ENCODE measurements at places on chromosomes 7 and 10.

- no peak for DNase-seq
These were observed 437.4 kb upstream of the GALNT17 start for GRCh38 chr7:70694434-70694970.

- no peak for DNase-seq
These were observed 35.6 kb downstream of the PITRM1 start for GRCh38 chr10:3136763-3137611.

- no peak for DNase-seq
These were observed 1.6 kb downstream of the TSPAN14 start for GRCh38 chr10:80455461-80456349.

- peak; percentile 35 for DNase-seq
These were observed 593 bp upstream of the CUX1 start for GRCh38 chr7:101816595-101817470.

GRCh38 chr7:86790383-86790782, 146.7 kb downstream of the GRM3 start:
- no peak for DNase-seq

GRCh38 chr7:131080754-131081153, 246.9 kb upstream of the MKLN1 start:
- DNase-seq, result no peak

DNA sequence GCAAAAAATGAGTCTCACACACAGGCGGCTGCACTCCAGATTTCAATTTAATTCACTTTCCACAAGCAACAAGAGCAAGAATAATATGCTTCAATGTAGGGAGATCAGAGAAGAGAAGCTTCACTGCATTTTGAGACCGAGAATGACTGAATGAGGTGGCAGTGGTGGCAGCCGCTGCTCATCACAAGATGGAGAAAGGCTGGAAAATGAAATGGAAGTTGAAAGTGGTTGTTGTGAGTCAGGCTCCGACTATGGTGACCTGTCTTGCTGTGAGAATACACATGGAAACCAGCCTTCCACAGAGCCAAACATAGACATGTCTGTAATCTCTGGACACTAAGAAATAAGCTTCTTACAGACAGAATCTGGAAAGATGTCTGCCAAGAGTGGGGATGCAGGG, 499.6 kb upstream of the LRRN3 start:
- no peak for DNase-seq

DNA sequence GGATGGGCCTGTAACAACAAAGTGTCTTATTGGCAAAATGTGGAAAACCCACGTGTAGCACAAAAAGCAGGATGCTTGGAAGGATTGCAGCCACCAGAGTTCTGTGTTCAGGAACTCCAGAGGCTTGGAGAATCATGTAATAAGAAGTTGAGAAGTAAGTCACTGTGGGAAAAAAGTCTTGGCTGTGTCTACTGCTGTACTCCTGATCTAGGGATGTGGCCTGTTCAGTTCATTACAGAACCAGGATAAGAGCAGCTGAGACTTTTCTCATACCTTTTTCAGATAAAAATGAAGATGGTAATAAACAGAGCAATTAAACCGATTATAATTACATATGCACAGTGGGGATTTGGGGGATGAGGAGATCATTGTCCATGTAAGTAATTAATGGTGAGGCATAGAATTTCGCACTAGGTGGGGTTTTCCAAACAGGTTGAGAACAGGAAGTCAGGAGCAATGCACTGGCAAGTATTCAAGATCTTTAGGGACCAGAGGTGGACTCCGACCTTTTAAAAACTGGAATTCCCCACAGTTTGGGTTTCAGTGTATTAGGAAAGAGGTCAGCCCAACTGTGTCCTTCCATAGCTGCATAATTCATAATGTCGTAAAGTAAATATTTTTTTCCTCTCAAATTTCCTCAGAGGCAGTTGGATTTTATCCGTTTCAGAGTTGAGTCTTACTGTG, 281.7 kb downstream of the FRMD4A start:
- DNase-seq, result no peak

DNA sequence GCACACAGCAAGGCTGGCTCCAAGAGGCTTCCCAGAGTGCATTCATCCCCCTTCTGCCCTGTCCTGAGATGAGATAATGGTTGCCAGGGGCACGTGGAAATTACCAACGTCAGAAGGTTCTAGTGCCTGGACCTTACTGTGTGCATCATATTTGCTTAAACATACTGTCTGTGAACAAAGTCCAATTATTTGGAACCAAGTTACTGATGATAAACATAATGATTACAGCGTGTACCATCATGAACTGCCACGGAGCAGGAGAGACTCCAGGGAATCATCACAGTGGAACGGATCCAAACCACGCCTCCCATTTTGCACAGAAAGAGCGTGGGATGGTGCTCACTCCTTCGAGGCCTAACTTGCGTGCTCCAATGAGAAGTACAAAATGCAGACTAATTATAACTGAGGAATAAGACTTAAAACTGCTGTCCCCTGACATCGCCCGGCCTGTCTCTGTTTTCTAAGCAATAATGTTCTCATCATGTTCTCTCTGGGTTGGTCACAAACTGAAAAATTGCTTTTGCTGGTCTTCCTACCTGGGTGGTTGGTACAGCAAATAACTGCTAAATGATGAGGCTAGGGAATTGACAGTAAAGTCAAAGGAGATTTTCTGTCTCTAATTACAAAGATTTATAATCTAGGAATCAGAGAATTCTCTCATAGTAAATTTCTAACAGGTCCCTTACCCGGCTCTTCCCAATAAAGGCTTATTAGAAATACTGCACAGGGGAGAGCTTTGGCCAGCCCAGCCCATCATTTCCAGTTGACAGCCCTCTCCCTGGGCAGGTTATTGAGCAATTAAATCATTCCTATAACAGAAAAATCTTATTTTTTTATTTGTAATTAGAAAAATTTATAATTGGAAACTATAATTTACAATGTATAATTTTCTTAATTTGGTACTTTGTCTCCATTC, 182.2 kb downstream of the CAMK1D start:
- DNase-seq, result no peak

DNA sequence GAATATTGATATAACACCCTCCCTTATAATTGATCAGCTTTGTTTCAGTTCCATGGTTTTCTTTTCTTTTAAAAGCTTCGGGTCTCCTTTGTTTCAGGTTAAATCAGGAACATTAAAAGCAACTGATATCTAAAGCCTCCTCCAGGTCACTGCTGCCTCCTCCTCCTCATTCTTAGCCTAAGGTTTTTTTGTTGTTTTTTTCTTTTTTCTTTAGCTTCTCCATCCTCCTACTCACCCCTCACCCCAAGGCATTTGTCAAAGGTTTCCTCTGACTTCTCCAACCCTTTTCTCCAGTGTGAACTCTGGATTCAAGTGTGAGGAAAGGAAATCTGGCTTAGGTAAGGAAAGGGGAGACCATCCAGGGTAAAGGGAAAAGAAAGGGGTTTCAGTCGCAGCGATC, 420.2 kb upstream of the NFE2L3 start:
- DNase-seq, result no peak

- peak; percentile 38 for DNase-seq
These were observed 271.0 kb downstream of the MAD1L1 start for GRCh38 chr7:1961701-1962276.

- no peak for DNase-seq
These were observed 49.9 kb downstream of the PITRM1 start for GRCh38 chr10:3122486-3123205.

GRCh38 chr10:22310928-22311327, 5.3 kb upstream of the COMMD3 start:
- no peak for DNase-seq

- DNase-seq, result no peak
These were observed 167.2 kb downstream of the FRMD4A start for GRCh38 chr10:14163377-14164086.

DNA sequence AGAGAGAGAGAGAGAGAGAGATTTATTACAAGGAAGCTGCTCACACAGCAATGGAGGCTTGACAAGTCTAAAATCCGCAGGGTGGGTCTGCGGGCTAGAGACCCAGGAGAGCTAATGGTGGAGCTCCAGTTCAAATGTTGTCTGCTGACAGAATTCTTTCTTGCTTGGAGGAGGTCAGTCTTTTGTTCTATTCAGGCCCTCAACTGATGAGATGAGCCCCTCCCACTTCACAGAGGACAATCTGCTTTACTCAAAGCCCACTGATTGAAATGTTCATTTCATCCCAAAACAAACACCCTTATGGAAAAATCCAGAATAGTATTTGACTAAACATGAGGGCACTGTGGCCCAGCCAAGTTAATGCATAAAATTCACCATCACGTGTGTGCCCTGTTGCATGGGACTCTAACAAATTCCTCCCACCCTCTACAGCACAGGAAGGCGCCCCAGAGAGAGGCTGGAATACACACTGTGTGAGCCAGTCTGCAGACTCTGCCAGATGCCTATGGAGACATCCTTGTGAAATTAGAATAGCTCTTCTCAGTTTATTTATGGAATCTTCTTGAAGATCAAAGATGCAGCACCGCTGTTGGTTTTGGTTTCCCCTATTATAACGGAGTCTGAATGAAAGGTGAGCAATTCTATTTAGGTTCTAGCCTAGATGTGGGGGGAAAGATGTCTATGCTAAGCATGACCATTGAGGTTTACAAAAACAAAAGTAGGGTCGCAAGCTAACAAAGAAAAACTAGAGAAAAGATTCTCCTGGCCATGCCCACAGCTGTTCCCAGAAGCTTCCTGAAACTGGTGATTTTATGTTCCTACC, 123.0 kb upstream of the SFMBT2 start:
- DNase-seq, result no peak

- DNase-seq, result peak; percentile 91
These were observed 73.1 kb upstream of the UCN3 start for GRCh38 chr10:5291501-5292195.

DNA sequence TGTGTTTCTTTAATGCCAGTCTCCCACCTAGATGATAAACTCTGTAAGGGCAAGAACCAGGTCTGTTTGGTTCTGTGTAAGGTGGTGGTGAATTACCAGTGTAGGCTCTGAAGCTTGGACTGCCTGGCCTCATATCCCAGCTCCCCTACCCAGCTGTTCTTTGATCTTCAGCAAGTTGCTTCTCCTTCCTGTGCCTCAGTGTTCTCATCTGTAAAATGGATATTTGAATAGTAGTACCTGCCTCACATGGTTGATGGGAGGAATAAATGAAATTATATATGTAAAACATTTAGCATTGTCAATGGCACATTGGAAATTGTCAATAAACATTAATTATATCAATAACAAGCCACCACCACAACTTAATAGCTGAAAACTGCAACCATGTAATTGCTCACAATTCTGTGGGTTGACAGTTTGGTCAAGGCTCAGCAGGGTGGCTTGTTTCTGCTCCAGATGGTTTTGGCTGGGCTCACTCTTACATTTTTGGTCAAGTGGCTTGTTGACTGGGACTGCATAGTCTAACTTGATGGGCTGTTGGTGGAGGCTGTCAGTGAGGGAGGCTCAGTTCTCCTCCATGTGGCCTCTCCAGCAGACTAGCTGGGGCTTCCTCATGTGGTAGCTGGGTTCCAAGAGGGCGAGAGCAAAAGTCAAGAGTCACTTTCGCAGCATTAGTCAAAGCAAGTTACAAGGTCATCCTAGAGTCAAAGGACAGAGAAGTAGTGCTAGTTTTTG, 84.5 kb upstream of the DUSP5 start:
- peak; percentile 25 for DNase-seq

GRCh38 chr10:6473430-6473829, 106.6 kb downstream of the PRKCQ start:
- DNase-seq, result peak; percentile 13

GRCh38 chr10:117503244-117504205, 39.0 kb upstream of the EMX2 start:
- no peak for DNase-seq

GRCh38 chr7:52413051-52413450, 622.4 kb upstream of the POM121L12 start:
- no peak for DNase-seq

GRCh38 chr7:98935811-98936210, 57.5 kb downstream of the TRRAP start:
- no peak for DNase-seq

GRCh38 chr7:159191236-159191635, 46.6 kb upstream of the VIPR2 start:
- no peak for DNase-seq

- no peak for DNase-seq
These were observed 47.9 kb downstream of the EXOC4 start for GRCh38 chr7:133300811-133301210.

DNA sequence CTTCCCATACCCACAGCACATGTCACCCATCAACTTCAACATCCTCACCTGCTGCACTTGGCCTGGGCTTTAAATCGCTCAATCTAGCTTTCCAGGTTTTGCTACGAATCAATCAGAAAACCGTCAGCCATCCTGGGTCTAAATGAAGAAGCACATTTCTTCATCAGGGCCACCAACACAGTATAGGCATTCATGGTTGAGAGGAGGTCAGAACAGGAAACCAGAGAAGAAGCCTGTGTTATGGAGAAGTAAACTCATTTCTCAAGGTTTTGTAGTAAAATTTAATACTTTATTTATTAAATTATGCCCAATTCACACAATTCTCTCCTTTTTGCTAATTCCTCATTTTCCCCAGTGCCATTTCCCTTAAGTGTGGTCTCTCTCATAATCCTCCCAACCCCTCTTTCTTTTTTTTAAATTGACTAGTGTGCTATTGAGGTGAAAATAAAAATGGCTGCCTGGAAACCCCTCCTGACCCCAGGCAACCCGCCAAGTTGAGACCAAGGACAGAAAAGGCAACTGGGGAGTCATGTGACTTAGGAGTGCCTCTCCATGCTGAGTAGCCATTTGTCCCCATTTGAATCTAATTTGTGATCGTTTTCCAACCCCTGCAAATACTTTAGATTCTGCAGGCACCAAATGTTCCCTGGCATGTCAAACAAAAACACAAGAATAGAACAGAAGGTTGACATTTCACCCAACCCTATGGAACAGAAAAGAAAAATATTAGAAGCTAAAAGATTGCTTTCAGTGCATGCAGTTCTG, 181.1 kb upstream of the NAMPT start:
- no peak for DNase-seq

DNA sequence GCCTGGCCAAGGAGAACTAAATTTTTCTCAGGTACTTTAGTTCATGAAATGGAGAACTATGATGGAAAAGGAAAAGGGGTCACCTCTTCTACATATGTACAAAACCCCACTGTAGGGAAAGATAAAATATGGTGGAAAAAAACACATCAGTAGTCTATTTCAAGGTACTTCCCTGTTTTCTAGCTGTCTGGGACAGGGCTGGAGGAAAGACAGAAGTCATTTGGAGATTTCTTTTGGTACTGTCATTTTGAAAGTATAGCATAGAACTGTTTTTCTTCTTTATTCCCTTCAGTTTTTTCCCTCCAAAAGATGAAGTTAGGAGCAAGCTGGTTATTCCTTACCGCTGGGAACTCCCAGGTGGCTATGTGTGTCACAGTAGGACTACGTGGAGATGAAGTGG, 196.1 kb downstream of the DOCK4 start:
- no peak for DNase-seq
